ENCODE measurements at places on chromosomes 2 and 18.

GRCh38 chr2:72629062-72629461 lies 196.8 kb downstream of the EXOC6B start:
- no peak for DNase-seq

DNA sequence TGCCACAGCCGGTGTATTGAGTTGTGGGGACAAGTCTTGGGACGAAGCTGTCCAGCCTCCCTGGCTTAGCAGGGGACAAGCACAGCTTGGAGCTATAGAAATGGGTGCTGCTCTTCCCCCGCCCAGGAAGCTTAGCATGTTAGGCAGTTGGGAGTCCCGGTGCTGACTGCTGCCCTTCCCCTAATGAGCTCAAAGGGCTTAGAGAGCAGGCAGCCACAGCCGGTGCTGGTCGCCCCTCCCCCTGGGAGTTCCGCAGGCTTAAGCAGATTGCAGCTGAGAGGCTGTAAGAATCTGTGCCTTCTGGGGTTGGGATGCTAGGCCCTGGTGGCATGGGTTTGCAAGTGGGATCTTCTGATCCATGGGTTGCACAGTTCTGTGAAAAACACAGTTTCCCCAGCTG lies 237.3 kb downstream of the DCDC2C start:
- DNase-seq, result no peak

DNA sequence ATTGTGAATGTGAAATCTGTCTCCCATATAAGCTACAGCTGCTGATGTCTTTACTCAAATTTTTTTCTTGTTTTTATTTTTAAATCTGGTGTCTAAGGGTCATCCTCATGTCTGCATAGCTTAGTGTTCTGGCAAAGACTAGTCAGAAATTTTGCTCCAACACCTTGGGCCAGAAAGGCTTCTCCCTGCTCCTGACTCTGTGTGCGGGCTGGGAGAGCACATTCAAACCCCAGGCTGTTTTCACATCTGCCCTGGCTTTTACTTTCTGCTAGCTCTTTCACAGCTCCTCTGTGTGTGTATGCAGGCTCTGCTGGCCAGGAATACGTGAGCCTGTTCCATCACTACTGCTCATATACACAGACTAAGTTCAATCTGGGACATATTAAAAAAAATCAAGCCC lies 102.9 kb upstream of the RIOK3 start:
- DNase-seq, result no peak

DNA sequence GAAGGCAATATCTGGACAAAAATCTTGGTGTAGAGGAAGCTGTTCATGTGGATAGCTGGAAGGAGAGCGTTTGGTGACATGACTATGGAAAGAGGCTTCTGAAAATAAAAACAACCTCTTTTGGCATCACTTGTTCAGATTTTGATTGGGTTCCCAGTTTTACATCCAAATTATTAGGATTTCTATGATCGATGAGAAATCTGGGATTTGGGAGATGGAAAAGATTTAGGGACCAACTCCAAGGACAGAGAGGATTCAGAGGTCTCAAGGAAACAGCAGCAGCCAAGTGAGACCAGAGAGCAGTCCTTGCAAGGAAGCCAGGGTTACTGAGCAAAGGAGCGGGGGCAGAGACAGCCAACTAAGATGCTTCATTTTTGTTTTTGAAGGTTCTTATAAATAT lies 441.7 kb downstream of the TRIB2 start:
- no peak for DNase-seq

DNA sequence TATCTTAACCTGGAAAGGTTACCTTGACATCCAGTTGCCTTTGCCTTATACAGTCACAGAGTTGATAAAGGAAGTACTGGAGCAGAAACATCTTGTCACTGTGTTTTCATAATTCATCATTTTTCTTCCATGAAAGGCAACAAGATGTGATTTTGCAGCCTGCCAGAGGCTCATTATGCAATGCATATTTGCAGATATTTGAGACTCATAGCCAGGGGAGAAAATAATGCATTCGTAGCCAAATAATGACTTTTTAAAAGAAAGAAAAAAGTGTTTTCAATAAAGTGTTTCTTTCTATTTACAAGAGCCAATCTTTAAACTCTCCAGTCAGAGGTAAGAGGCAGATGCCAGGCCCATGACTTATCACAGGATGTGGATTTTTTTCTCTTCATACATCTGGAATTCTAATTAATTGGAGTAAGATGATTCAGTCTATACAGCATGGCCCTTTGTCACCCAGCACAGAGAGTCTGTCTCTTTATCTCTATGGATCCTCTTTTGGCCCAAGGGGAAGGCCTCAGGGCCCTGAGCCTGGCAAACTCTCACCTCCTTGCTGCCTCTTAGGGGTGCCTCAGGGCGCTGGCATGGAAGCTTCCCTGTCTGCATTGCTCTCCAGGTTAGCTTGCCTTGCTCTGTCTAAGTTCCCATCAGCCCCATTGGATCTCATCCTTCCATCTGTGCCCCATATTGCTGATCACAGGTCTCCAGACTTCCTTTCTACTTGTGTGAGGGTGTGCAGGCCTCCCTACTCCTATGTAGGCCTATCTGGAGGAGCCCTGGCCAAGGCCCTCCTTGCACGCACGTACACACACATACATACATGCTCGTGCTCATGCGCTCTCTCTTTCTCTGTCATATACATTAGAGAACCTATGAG lies 247.7 kb downstream of the TPGS2 start:
- no peak for DNase-seq

DNA sequence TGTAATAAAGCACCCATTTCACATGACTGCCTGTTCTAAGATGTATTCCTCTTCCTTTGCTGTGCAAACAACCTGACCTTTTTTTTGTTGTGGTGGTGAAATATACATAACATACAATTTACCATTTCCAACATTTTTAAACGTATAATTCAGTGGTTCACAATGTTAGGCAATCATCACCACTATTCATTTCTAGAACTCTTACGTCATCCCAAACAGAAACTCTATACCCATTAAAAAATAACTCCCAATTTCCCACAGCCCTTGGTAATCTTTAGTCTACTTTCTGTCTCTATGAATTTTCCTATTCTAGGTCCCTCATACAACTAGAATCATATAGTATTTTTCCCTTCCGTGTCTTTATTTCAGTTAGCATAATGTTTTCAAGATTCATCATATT lies 36.7 kb downstream of the RND3 start:
- no peak for DNase-seq

DNA sequence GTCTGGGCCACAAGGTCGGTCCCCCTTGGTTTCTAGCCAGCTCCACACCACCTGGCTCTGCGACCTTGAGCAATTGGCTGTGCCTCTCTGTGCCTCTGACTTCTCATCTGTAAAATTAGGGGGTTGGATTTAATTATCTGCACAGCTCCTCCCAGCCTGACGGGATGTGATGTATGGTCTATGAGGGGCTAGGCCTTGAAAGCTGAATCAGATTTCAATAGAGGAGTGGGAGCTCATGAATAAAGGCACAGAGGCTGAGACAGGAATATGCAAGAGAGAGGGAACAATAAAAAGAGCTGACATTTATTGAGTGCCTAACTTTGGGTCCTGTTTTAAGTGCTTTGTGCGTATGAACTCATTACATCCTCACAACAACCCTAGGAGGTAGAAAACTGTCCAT lies 104.7 kb downstream of the ALK start:
- DNase-seq, result no peak

GRCh38 chr2:86064006-86064405 lies 41.7 kb downstream of the POLR1A start:
- no peak for DNase-seq

- no peak for DNase-seq
These were observed 69.4 kb upstream of the CPO start for GRCh38 chr2:206869824-206870495.

DNA sequence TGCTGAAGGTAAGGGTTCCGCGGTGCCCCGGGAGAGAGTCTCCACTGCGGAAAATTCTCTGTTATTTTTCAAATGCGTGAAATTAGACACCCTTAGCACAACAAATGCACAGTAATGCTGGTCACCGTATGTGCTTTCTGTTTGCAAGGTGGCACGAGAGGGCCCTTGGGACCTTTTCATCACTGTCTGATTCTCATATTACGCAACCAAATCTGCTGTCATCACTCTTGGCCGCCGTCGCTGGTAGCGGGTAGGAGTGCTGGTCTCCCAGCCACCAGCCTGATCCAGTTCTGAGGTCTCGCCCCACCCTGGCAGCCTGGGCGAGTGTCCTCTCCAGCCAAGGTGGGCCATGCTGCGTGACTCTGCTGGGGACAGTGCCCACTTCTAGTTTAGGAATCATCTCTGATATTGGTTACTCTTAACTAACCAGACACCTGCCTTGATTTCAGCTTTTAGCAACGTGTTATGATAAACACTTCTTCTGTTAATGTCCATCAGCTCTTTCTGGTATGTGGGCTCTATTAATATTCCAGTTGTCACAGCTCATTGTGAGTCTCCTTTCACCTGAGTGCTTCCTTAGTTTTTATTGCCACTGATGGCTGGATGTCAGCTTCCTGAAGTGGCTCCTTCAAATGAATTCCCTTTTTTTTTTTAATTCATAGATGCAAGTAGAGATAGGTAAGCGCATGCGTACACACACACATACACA lies 199.4 kb downstream of the GBX2 start:
- no peak for DNase-seq

GRCh38 chr2:235381261-235381912 lies 112.5 kb upstream of the AGAP1 start:
- DNase-seq, result no peak

DNA sequence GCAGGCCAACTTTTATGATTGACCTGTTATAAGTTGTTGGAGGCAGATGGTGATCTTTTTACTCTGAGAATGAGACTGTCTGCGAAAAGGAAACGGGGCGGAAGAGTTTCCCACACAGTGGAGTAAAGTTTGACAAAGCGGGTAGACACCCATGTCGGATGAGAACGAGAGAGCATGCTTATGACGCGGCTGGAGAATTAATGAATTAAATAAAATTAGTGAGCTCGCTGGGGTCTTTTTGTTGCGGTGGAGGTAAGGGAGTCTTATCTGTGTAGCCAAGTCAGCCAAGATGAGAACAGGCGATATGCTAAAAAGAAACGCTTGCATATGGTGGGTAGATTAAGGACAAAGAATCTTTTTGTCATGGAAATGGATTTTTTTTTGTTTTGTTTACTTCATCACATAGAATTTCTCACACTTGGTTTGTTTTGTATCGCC lies 1.8 kb downstream of the SALL3 start:
- no peak for DNase-seq

GRCh38 chr2:81549646-81550045 lies 1245.1 kb upstream of the LRRTM1 start:
- DNase-seq, result no peak

- no peak for DNase-seq
These were observed 866.5 kb upstream of the VRK2 start for GRCh38 chr2:57180042-57180567.

DNA sequence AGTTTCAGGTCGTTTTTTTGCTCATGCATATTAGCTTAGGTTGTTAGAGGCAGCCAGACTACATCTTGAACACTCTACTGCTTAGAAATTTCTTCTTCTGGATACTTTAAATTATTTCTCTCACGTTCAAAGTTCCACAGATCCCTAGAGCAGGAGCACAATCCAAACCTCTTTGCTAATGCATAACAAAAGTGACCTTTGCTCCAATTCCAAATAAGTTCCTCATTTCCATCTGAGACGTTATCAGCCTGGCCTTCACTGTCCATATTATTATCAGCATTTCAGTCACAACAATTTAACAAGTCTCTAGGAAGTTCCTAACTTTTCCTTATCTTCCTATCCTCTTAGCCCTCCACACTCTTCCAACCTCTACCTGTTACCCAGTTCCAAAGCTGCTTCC lies 50.4 kb upstream of the ERMN start:
- no peak for DNase-seq

GRCh38 chr2:203583701-203584100 lies 48.6 kb upstream of the RAPH1 start:
- DNase-seq, result no peak

DNA sequence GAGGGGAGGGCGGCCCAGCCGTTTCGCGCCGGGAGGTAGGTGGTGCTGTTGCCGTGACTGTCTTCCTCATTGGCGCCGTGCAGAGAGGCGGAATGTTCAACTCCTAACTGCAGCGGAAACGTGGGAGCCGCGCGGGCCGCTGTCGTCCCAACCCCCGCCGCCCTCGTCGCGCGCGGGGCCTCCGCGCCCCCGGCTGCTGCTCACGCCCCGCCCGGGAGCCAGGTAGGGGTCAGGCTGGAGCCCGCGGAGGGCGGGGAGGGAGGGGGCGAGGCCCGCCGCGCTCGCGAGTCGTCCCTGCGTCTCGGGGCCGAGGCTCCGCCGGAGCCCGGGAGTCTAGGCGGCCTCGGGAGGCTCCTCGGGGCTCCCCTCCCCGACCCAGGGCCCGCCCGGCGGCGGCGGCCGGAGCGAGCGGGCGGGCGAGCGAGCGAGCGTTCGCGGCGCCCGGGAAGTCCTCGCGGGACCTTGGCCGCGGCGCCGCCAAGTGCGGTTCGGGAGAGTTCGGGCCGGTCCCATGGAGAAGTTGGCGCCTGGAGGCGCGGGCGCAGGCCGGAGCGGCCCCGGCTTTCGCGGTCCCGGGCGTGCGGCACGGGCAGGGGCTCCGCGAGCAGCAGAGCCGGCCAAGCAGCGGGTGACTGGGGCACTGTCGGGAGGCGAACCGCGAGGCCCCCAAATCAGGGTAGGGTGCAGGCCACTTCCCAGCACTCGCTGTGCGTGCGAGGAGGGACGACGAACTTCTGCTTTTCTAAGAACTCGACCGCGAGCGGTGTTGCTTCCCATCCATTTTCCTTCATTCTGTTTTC lies at the start of gene MAP3K20:
Gene MAP3K20, plus strand, starts transcription at position 66 of the 800 bp plus-strand sequence. CDS start 15,186 bp downstream, outside the sequence.
- no peak for DNase-seq

DNA sequence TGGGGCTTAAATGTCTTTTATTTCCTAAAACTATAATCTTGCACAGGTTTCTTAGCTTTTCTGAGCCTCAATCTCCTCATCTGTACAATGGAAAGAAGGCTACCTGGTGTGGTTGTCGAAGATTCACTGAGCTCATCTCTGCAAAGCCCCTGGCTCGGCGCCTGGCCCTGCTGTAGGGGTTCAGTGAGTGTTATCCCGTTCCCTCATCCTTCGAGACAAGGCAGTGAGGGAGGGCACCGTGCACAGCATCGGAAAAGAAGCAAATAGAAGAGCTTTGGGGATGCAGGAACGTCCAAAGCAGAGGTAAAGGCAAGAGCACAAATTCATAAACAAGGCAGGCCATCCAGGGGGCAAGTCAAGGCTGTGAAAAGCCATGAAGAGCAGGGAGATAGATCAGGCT lies 41.2 kb upstream of the ATG16L1 start:
- DNase-seq, result no peak

DNA sequence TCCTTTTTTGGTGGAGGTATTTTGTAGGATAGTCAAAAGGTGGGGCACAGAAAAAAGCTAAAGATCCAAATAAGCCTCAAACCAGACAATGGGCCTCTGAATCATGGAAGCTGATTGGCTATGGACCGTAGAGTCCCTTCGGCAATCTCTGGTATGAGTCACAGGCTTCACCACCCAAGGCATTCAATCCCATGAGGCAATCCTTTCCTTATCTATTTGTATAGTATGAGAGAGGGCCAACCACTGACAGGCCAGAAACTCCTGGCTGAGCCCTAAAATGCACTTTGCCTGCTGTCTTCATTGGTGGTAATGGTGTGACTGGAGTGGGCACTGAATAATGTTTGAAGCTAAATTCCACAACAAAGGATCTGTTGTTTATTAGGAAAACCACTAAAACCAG lies 38.7 kb upstream of the MEX3C start:
- DNase-seq, result no peak

Measured in C1 segment of cervical spinal cord (tissue), 14 donors.